Pancreas (tissue), 10 donors: ENCODE measurements at places on chromosomes 12 and 14. TPM values are rescaled to one million over a fixed set of nuclear protein-coding genes. Genes with fewer than 3 reads are reported as not detected.

Gene CBLN3
- 0.47 TPM for total RNA-seq

Gene NOVA1
- total RNA-seq = 0.59 TPM

Gene LYZ
- 591 TPM for total RNA-seq

Gene ACOT6
- total RNA-seq = not detected

Gene C12orf54
- total RNA-seq = not detected

Gene LRRC10
- total RNA-seq = not detected

Gene MFAP5
- 0.69 TPM for total RNA-seq

Gene MYO1A
- total RNA-seq = 0.47 TPM

Gene TSHR
- total RNA-seq = not detected

Gene DTX3
- total RNA-seq = 9.9 TPM

Gene TRIM9
- 0.95 TPM for total RNA-seq

Gene BATF
- not detected for total RNA-seq

Gene LRFN5
- total RNA-seq = 0.28 TPM

Gene LMNTD1
- 0.22 TPM for total RNA-seq

Gene CCND2
- total RNA-seq = 51.5 TPM

Gene WDR20
- 17.4 TPM for total RNA-seq

Gene GRIN2B
- 0.12 TPM for total RNA-seq

Gene PCED1B
- 0.95 TPM for total RNA-seq

Gene KRT77
- total RNA-seq = not detected

Gene MMP19
- total RNA-seq = 6.8 TPM

Gene MYF6
- total RNA-seq = not detected

Gene ALX1
- total RNA-seq = not detected

Gene ADGRD1
- 6.6 TPM for total RNA-seq

Gene TAS2R43
- total RNA-seq = not detected

Gene TROAP
- 0.32 TPM for total RNA-seq

Gene FSCB
- total RNA-seq = not detected

Gene RD3L
- total RNA-seq = not detected

Gene RERGL
- 0.74 TPM for total RNA-seq

Gene KLHL33
- 0.29 TPM for total RNA-seq

Gene CLEC9A
- total RNA-seq = not detected

Gene CCDC177
- total RNA-seq = not detected

Gene RNASE3
- total RNA-seq = not detected

Gene DPPA3
- not detected for total RNA-seq

Gene AQP5
- 0.51 TPM for total RNA-seq

Gene TMEM120B
- total RNA-seq = 11.8 TPM

Gene MANSC4
- not detected for total RNA-seq

Gene CD69
- 0.66 TPM for total RNA-seq

Gene WSCD2
- 2.6 TPM for total RNA-seq

Gene CDH24
- total RNA-seq = 1.0 TPM

Gene PLEKHH1
- 22.4 TPM for total RNA-seq
